ENCODE measurements at places on chromosomes 7 and 10.
A peak's percentile ranks its signal among the peaks of the same experiment; 100 is the strongest.

DNA sequence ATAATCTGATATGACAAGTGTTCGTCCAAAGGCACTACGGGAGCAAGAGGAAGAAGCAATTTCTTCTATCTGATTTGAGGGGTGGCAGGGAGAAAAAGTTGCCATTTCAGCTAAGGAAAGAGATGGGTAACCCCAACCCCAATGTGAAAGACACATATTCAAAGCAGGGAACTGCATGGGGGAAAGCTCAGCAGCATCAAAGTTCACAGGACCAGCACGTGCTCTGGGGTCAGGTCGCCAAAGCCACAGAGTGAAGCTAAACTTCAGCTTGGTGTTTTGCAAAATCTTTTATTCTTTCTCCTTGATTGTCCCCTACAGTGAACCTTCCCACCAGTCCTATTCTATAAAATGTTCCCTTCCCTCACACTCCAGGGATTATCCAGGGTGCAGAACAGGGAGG, 112.8 kb upstream of the PPP2R2D start:
- H3K36me3 ChIP-seq: no peaks in the 10 kb centered on the region
- no peak overlapping the region for H3K27ac ChIP-seq
- H3K4me1 ChIP-seq: no peaks in the 10 kb centered on the region
- H3K27me3 ChIP-seq: no peaks in the 10 kb centered on the region
- DNase-seq: no peak

DNA sequence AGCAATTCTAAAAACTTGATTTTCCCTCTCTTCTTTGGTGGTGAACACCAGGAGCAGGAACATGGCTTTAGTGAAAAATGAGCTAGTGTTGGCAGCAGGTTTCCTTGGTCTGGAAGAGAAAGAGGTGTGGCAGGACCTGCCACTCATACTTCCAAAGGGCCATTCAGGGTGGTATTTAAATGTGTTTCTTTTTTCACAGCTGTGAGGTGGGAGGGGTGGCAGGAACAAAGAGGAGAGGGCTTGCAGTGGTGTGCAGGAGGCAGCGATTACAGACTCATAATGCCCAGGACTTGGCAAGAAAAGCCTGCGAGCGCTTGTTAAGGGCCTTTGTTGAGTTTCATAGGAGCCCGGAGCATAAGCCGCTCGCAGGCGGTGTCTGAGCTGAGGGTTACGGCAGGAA, 36.8 kb downstream of the WIPF3 start:
- H3K27me3 ChIP-seq: peaks cover 81% of the 10 kb centered on the region
- H3K36me3 ChIP-seq: no peaks in the 10 kb centered on the region
- H3K27ac ChIP-seq: no peak overlapping the region
- no peak overlapping the region for H3K4me3 ChIP-seq
- no peak for DNase-seq

DNA sequence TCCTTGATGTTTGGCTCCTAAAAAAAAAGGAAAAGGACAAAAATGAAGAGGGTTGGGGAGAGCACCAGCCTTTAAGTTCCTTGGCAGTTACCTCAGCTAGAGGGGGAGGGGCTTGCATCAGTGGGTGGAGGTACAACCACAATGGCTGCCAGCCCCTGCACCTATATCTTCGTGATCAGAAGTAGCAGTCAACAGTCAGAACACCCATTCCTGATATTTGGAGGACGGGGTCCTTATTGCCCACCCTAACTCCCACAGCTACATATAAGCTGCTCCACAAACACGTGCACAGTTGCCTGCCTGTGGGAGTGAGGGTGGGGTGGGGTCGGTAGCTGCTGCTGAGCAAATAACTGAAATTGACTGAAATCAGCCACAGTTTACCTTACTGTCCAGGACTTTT, 26.2 kb downstream of the C1GALT1 start:
- peaks cover 18% of the 10 kb centered on the region for H3K4me1 ChIP-seq
- no peak overlapping the region for H3K4me3 ChIP-seq
- no peak for DNase-seq

DNA sequence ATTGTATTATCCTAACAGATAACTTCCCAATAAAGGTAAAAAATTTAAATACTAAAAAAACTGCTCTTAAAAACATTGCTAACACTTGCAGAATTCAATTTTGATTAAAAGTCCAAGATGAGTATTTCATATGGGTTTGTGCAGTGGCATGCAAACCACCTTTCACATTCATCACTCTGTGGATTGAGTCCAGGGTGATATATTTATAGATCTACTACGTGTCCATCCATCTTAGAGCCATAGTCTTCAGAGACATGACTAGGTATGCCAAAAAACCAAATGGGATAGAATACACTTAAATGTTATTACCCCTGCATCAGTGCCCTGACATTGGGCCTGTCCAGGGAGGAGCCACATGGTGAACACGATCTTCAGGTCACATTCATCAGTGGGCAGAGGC, 96.0 kb downstream of the DOCK4 start:
- H3K36me3 ChIP-seq: no peaks in the 10 kb centered on the region
- no peak for DNase-seq
- no peak overlapping the region for H3K4me3 ChIP-seq
- H3K27me3 ChIP-seq: no peaks in the 10 kb centered on the region
- H3K27ac ChIP-seq: no peak overlapping the region

- no peaks in the 10 kb centered on the region for H3K36me3 ChIP-seq
- H3K27me3 ChIP-seq: no peaks in the 10 kb centered on the region
- no peaks in the 10 kb centered on the region for H3K4me1 ChIP-seq
- DNase-seq: no peak
- no peak overlapping the region for H3K27ac ChIP-seq
Measured at GRCh38 chr10:130895161-130895560, 416.4 kb downstream of the TCERG1L start.

GRCh38 chr10:46037107-46037825, 6.8 kb upstream of the NCOA4 start:
- peaks cover 8% of the 10 kb centered on the region for H3K4me1 ChIP-seq
- H3K4me3 ChIP-seq: no peak overlapping the region
- H3K27me3 ChIP-seq: peaks cover 8% of the 10 kb centered on the region

DNA sequence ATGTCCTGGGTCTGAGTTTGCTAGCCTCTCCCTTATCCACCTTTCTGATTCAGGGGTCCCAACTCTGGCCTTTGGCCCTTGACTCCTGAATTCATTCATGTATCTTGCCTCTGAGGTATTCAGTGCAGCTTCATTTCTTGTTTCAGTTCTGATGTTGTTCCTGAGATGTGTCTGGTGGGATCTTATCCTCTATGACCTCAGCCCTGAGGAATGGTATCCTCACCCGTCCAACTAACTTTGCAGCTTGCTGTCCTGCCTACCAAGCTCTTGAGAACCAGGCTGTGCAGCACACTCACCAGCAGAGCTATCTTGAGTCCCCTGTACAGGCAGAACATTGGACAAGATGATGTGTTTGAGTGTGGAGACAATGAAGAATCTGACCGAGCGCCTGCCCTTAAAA, 13.8 kb downstream of the SUFU start:
- H3K27me3 ChIP-seq: no peaks in the 10 kb centered on the region
- no peak overlapping the region for H3K4me3 ChIP-seq
- H3K27ac ChIP-seq: no peak overlapping the region
- peaks cover 32% of the 10 kb centered on the region for H3K36me3 ChIP-seq
- H3K4me1 ChIP-seq: peaks cover 6% of the 10 kb centered on the region
- DNase-seq: no peak

DNA sequence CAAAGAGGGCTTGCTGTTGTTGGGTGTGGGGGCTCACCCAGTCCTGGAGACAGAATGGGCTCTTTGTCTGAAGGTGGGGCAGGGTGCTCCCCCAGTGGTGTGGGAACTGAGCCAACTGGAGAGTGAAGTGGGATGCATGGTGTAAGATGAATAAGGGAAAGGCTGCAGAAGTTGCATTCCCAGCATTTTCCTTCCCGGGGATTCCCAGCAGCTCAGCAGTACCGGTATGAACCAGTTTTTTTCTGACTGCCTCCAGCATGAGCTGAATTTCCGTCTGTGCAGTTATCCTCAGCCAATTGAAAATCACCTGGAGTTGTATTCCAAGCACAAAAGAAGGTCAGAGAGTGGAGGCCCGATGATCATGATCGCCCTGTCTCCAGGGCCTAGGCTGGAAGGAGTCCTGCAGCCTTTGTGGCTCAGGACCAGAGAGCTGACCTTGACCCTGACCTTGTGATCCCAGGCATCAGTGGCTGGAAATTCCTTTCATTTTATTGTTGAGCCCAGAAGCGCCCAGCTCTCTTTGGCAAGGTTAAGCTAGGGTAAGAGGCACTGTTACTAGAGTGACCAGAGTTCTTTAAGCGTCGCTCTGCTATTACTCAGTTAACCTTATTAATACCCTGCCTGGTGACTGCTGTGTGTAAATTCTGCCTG, 33.4 kb downstream of the OGDH start:
- peak overlapping the region; percentile 98 for H3K27ac ChIP-seq
- H3K36me3 ChIP-seq: peaks cover 13% of the 10 kb centered on the region
- H3K4me3 ChIP-seq: peak overlapping the region; percentile 22
- no peaks in the 10 kb centered on the region for H3K27me3 ChIP-seq
- peak; percentile 83 for DNase-seq
- H3K4me1 ChIP-seq: peaks cover 42% of the 10 kb centered on the region

DNA sequence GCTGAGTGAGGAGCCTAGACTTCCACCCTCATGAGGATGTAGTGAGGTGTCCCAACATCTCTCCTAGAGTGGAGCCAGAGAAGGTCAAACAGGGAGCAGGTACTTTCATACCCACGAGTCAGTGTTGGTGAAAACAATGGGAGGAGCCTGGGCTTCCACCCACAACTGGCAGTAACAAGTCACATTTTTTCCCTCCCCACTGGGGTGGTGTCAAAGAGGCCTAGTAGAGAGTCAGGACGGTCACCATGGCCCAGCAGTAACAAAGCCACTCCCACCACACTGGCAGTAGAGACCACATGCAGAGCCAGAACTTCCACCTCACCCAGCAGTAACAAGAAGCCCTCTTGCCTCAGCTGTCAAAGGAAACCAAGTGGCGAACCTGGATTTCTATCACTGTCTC, 280.2 kb upstream of the IMMP2L start:
- H3K4me3 ChIP-seq: no peak overlapping the region
- no peak overlapping the region for H3K27ac ChIP-seq
- DNase-seq: no peak
- no peaks in the 10 kb centered on the region for H3K4me1 ChIP-seq

DNA sequence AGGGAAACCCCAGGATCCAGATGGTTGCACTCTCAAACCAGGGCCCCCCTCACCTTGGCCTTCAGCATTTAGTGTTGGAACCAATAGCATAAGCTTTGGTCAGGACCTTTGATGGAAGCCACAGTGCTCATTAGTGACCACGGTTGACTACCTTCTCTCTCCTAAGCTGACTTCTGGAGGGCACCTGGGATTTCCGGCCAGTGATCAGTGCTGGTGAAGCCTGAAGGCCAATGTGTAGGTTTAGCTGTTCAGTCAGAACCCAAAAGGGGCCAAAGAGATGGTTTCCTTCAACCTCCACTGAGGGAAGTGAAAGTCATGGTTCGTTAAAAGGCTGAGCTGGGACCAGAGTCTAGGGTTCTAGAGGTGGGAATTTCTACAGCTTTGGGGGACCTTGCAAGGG, 46.4 kb downstream of the TCF7L2 start:
- DNase-seq: no peak
- H3K36me3 ChIP-seq: peaks cover 33% of the 10 kb centered on the region
- H3K4me3 ChIP-seq: no peak overlapping the region
- peaks cover 29% of the 10 kb centered on the region for H3K4me1 ChIP-seq

- no peaks in the 10 kb centered on the region for H3K4me1 ChIP-seq
- H3K4me3 ChIP-seq: no peak overlapping the region
Measured at GRCh38 chr7:20249920-20250319, 32.7 kb upstream of the MACC1 start.

DNA sequence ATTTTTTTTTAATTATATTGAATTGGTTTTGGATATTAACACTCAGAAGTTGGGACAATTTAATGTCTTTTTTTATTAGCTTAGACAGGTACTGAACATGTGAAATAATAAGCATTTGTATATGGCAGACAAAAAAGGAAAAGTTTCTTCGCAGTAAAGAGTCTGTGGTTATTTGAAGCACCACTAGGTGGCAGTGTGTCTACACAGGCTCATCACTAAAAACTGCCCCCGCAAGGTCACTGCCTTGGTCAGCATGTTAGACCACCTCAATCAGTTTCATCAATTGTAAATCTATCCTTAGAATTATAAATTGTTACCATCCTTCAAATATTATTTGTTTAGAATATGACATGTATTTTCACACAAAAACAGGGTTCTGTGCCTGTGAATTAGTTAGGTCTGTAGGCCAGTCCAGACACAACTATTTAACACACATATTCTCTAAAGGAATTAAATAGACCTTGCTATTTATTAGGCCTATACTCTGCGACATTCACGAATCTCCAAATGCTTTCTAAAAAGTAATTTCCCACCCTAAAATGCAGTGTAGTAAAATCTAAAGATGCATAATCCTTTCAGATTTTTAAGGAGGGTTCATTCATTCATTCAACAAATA, 17.0 kb downstream of the PNLIPRP3 start:
- DNase-seq: peak; percentile 46
- peaks cover 20% of the 10 kb centered on the region for H3K4me1 ChIP-seq
- H3K4me3 ChIP-seq: no peak overlapping the region
- no peak overlapping the region for H3K27ac ChIP-seq
- no peaks in the 10 kb centered on the region for H3K27me3 ChIP-seq

GRCh38 chr7:88761779-88762178, 2.3 kb downstream of the ZNF804B start:
- H3K27ac ChIP-seq: no peak overlapping the region
- no peaks in the 10 kb centered on the region for H3K4me1 ChIP-seq
- no peak for DNase-seq
- no peaks in the 10 kb centered on the region for H3K36me3 ChIP-seq

- DNase-seq: no peak
- H3K4me3 ChIP-seq: no peak overlapping the region
- H3K36me3 ChIP-seq: no peaks in the 10 kb centered on the region
- H3K27me3 ChIP-seq: no peaks in the 10 kb centered on the region
- H3K4me1 ChIP-seq: peaks cover 8% of the 10 kb centered on the region
Measured at GRCh38 chr10:116045366-116046356, 227.3 kb downstream of the GFRA1 start.

GRCh38 chr10:103181244-103181643, 11.8 kb downstream of the NT5C2 start:
- H3K27ac ChIP-seq: no peak overlapping the region
- peaks cover 13% of the 10 kb centered on the region for H3K4me1 ChIP-seq
- H3K36me3 ChIP-seq: peaks cover 40% of the 10 kb centered on the region
- DNase-seq: no peak
- H3K4me3 ChIP-seq: no peak overlapping the region
